ENCODE measurements at places on chromosomes 1 and 21.

DNA sequence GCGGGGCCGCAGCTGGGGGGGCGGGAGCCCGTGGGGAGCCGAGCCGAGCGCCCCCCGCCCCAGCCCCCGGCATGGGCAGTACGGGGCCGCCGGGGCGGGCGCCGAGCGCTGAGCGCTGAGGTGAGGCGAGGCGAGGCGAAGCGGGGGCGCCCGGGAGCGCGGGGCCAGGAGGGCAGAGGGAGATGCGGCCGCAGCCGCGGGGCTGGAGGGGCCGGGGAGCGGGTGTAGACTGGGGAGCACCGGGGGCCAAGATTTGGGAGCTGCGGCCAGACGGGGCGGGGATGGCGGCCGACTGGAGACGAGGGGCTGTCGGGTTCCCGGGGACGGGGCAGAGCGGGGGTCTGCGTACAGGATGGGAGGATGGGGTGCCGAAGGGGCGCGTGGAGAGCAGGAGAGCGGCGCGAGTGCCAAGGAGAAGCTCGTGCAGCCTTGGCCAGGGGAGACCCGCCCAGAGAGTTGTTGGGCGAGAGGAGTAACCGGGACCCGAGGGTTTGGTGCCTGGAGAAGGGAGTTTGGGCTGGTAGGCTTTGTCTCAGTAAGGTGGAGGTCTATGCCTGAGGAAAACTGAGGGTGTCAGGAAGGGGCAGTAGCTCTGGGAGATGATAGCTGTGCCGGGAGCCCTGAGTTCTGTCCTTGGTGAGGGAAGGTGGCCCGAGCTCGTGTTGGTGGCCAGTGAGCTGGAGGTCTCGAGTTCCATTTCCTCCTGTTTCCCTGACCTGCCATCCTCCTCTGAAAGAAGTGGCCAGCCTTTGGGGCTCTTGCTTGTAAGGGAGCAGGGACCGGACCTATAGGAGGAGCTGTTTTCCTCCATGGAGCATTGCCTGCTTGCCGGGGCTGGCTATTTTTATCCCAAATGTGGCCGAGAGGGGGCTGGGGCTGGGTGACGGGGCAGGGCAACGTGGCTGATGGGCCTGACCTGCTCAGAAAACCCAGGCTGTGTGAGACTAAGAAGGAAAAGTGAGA, 539 bp downstream of the ATP8B2 start:
- DNase-seq, result peak; percentile 39

- DNase-seq, result peak; percentile 79
Measured at GRCh38 chr21:33360881-33361602, 36.3 kb downstream of the IFNAR1 start.

DNA sequence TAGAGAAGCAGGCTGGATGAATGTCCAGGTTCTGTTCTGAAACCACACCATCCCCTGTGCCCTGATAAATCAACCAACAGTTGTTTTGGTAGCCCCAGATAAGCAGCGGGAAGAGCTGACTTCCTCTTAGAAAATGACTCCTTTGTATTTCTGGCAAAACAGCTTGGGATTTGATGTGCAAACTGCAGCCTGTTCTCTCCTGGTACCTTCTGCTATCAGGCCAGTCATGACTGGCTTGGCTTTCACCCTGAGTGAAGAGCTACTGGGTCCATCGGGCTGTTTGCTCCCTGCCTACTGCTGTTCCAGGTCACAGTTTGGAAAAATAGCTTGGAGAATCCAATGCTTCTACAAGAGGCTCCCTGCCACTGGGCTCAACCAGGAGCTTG, 116.8 kb downstream of the DTL start:
- no peak for DNase-seq

DNA sequence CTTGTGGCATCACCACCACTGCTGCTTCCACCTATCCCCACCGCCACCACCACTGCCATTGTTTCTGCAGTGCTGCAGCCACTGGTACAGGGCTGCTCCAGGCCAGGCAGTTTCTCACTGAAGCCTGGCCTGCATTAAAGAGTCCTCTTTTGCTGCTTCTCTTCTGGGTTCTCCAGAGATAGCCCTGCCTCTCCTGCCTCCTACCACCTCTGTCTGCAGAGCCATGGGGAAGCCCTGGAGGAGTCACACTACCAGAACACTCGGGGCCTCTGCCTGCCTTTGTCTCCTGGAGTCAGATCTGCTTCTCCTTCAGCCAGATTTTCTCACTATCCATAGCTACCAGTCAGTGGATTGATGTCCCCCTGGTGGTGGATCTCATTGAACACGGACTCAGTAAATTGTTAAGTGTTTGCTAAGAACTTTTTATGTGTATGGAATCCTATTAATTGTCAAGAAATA, 37.7 kb upstream of the DDAH1 start:
- no peak for DNase-seq

DNA sequence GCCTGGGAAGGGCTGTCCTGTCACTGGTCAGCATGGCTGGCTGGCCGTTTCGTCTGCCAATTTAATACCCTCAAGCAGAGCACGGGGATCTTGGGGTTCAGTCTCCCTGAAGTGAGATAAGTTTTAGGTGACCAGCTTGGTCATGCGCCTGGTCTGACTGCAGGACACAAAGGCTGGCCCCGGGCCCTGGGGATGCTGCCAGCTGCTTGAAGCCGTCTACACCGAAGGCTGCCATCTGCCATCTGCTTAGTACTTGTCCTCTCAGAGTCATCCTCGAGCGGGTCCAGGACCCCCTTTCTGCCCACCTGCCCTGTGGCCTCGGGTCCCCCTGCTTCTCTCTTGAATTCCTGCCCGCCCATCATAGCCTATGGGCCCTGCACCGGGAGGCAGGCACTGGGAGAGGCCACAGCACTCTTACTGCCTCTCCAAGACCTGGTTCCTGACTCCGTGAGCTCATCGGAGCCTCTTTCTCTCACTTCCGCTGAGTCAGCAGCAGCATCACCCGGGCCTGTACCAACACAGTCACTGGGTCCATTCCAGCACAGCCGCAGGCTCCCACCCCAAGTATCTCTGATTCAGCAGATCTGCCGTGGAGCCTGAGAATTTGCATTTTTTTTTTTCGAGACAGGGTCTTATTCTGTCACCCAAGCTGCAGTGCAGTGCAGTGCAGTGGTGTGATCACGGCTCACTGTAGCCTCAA, 7.0 kb downstream of the FBLIM1 start:
- no peak for DNase-seq

GRCh38 chr1:8704866-8705506, 112.5 kb downstream of the RERE start:
- no peak for DNase-seq

DNA sequence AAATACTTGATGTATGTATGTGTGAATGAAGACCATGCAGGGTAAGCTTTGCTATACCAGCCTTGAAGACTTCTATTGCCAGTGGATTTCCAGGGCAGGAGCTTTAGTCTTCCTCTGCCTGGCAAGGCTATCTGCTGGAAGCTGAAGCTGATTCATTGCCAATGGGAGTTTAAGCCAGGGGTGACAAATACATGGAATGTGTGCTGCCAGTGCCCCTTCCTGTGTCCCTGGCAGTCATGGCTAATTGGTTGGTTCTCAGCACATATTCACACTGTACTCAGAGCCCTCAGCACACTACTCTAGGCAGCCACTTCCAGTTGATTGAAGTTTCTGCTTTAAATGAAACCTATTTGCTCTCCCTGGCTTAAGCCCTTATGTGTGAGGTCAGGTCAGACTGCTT, 1.5 kb downstream of the ZSCAN20 start:
- DNase-seq, result no peak

DNA sequence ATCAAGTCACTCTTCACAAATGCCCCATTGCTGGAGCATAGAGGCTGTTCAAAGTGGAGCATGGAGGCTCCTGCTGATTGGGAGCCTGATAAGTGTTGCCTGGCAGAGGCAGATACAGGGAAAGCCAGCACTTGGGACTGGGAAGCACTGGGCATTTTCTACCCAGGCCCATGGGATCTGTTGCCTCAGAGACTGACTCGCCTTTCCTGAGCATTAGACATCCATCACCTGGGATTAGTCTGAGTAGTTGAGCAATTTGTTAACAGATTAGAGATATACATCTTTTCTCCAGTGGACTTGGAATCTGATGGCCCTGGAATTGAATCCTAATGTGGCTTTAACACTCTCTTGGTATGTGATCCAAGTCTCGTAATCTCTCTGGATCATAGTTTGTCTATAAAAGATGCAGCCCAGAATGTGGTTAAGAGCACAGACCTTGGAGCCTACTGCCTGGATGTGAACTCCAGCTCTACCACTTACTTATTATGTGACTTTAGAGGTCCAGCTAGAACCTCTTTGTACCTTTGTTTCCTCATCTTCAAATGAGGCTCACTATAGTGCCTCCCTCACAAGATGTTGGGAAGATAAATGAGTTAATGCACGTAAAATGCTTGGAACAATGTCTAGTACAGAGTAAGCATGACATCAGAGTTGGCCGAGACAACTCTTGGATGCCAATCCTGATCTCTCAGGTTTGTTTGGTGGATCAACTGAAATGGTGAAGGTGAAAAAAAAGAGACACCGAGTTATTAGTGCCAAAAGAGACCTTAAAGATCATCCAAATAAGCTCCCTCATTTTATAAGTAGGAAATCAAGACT, 38.3 kb upstream of the NRDC start:
- no peak for DNase-seq

GRCh38 chr1:112477550-112477949, 31.2 kb upstream of the WNT2B start:
- DNase-seq, result no peak

GRCh38 chr1:51553911-51554310, 34.8 kb upstream of the EPS15 start:
- no peak for DNase-seq
